Right renal cortex interstitium (tissue), 3 donors: ENCODE measurements at places on chromosomes 12 and 14. TPM values are rescaled to one million over a fixed set of nuclear protein-coding genes. Genes with fewer than 3 reads are reported as not detected.

The PIWIL1 gene
- polyA plus RNA-seq = 0.68 TPM

- DNase-seq = no peak
Measured at GRCh38 chr12:58877243-58877743, 43.0 kb downstream of the LRIG3 start.

DNA sequence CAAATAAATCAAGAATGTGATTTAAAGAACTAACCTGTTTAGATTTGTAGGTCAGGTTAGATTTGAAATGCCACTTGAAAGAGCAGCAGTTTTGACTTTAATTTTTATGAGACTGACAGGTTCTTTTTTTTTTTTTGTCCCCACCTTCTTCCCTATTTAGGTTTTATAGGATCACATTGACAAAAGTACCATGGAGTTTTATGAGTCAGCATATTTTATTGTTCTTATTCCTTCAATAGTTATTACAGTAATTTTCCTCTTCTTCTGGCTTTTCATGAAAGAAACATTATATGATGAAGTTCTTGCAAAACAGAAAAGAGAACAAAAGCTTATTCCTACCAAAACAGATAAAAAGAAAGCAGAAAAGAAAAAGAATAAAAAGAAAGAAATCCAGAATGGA lies 31.9 kb downstream of the KTN1 start:
- no peak for DNase-seq

- DNase-seq = no peak
Measured at GRCh38 chr12:107730618-107731341, 30.2 kb downstream of the PRDM4 start.

The SLCO1A2 gene
- 0.03 TPM for polyA plus RNA-seq
